ENCODE measurements at places on chromosomes 4 and X.

DNA sequence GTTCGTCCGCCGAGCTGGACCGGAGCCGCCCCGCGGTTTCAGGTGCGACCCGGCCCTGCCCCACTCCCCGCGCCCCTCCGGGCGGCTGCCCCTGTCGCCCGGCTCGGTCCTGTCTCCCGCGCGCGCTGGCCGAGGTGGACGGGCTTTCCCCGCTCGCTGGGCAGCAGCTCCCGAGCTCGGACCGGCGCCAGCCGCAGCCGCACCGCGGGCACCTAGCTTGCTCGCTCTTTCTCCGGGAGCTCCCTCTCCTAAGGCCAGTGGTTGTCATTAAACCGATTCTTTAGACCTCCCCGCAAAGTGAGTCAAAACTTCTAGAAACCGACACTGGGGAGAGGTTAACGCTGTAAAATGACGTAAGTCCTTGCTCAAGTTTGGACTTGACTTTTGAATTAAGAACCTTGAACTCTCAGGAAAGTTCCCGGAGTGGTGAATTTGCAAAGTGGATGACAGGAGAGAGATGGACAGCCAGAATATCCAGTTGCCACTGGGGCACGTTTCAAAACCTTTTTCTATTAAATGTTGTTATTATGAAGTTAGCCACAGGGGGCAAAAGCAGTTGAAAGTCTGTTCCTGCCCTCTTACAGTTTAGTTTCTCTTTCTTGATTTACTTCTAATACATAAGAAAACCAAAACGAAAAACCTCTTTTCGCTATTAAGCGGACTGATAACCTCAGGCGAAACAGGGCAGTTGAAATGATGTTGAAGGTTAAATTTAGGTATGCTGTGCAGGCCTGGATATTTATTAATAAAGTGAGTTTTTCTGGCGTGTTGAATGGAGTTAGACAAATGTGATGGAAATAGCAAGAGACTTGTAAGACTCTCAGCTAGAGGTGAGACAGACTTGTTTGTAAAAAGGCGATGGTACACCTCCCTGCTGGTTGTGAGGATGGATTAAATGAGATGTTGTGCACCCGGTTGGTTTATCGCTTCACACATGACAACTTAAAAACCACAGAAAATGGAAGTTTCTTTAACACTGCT is 847 bp downstream of the PI4K2B start:
- DNase-seq = peak; percentile 48

DNA sequence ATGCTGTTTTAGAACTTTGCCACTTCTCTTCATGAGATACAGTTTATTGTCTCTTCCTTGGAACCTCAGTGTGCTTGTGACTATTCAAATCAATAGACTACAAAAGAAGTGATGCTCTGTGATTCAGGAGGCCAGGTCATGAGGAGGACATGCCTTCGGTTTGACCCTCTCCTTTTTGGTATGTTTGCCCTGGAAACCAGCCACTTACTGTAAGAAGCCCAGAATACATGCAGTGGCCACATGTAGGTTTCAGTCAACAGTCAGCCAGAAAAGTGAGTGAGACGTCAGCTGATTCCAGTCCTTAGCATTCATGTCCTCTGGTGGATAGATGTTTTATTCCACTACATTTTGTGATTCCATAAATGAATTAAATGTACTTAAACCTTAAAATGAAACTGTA is 328.7 kb downstream of the PCDH18 start:
- DNase-seq = no peak

- DNase-seq = peak; percentile 14
Measured at GRCh38 chr4:825063-825970, 612 bp downstream of the CPLX1 start.

- peak; percentile 54 for DNase-seq
Measured at GRCh38 chrX:45274576-45274975, 73.9 kb upstream of the DIPK2B start.

- no peak for DNase-seq
Measured at GRCh38 chr4:114081783-114082182, 102.3 kb upstream of the ARSJ start.

DNA sequence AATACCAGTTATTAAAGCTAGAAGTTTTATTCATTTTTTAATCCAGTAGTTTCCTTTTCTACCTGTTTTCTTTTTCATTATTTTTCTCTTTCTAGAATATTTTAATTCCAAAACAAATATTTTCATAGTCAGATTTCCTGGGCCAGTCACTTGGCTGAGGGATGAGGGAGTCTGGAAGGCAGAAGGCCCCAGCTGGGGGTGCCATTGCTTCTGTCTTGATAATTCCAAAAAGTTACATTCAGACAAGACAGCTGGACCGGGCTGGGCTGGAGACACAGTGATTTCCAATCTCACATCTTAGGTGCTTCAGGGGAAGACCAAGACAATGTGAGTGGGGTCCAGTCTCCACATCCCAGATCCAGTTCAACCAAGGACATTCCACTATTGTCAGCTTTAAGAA is 263.5 kb downstream of the TMA16 start:
- no peak for DNase-seq

- no peak for DNase-seq
Measured at GRCh38 chr4:77282305-77282704, 125.3 kb downstream of the CCNG2 start.

- peak; percentile 40 for DNase-seq
Measured at GRCh38 chrX:28498658-28499057, 88.6 kb upstream of the IL1RAPL1 start.

- DNase-seq = no peak
Measured at GRCh38 chr4:44931720-44932119, 205.4 kb upstream of the GNPDA2 start.

DNA sequence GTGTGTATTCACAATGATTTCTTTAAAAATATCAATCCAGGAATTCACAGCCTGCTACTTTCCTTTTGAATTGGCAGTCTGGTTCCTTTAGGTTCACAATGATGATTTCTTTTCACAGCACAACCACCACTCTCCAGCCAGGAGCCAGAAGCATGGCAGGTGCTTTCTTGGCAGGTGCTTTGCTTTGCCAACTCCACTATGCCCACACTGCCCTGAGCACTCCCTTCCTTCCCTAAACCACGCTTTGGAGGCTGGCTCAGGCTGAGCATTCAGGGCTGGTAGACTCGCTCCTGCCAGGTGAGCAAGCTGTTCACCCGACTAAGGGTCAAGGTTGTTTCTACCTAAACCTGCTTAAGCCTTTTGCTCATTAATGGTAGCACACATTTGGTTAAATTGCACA is 184.5 kb downstream of the SH3KBP1 start:
- DNase-seq = no peak

- DNase-seq = peak; percentile 33
Measured at GRCh38 chr4:19927381-19927780, 324.3 kb upstream of the SLIT2 start.

- no peak for DNase-seq
Measured at GRCh38 chr4:42280327-42281095, 116.8 kb upstream of the SHISA3 start.

DNA sequence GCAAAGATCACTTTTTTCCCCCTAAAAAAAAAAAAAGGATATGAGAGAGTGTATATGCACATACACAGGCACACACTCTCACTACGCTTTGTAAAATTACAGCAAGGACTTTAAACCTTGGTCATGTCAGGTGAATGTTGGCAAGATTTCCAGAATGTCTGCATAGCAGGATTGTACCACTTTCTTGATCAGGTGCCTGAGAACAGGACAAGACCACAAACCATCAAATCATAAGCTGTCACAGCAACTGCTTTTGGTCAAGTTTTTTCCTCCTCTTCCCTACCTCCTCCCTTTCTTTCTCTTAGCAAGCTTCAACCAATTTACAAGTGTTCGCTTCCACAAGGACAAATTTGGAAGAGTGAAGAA is 15.3 kb downstream of the PPARGC1A start:
- DNase-seq = no peak

GRCh38 chr4:145935253-145936141 is 3.1 kb downstream of the ZNF827 start:
- no peak for DNase-seq

DNA sequence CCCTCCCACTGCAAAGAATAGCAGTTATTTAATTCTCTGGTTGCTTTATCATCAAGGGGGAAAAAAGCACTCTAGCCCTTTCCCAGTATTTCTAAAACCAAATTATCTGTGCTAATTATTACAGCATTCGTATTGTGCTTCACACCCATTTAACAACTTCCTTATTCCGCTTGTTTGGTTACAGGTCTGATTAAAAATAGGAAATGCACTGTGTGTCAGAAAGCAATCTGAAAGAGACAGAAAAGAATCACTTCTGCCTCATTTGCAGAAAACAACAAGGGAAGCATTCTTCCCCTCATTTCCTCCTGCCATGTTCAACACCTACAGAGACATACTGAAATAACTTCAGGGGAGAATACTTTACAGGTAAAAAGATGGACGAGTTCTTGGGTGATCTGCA is 114.9 kb upstream of the MAP3K15 start:
- no peak for DNase-seq

DNA sequence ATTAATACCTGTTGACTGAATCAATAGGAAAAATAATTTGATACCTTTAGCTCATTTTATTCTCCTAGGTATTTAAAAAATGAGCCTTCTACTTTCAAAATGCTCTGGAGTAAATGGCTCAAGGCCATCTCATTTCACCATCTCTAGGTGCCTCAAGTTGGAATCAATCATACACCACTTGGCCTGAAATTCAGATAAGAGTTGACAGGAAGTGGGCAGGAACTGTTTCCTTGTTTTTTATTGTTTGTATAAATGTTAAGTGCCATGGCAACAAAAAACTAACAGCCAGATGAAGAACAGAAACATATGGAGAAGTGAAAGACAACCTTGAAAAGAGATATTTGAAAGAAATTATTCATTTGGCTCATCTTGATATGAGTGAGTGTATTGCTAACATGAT is 12.4 kb downstream of the LIMCH1 start:
- peak; percentile 76 for DNase-seq

DNA sequence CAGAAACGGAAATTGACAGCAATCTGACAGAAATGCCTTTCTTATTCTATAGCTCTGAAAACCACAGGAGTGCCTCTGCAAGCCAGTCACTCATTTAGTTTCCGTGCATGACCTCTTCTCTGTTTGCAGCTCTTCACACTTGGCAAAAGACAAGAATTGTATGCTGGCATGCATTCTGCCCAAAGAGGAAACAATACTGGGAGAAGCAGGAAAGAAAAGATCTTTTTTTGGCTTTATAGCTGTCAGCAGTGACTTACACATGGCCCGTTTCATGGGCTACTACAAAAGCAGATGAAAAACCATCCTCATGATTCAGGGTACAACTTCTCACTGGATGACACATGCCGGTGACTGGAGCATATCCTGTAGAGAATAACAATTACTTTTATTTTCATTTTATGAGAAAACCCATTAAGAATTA is 249.4 kb downstream of the ADAMTS3 start:
- DNase-seq = no peak

DNA sequence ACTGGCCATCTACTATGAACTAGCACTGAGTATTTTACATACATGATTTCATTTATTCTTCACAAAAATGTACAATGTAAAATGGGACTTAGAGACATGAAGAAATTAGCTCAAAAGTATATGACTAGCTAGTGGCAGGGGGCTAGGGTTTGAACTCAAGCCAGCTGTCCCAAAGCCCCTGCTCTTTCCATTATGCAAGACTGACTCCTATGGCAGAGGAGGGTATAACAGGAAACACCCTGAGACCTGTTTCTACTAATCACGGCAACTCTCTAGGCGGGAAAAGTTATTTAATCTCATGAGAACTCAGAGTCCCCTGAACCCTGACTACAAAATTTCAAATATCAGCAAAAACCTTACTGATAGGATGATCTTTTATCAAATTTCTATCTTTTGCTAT is 150.6 kb downstream of the PRDM5 start:
- DNase-seq = no peak

- no peak for DNase-seq
Measured at GRCh38 chr4:70838204-70838603, 1.5 kb downstream of the GRSF1 start.

DNA sequence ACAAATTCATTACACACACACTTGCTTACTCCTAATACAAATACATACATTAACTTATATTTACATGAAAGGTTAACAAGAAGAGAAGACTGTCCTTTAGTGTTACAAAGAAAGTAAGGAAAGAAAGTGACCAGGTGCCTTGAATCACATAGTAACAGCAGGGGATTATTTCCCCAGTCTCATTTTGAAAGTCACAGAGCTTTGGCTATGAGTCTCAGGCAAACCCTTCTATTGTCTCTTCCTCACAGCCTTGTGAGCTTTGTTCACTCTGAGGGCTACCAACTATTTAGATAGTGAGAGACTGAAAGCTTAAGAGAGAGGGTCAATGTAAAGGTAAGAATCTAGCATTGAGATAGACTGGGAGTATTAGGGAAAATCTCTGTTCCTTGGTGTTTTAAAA is 161.6 kb downstream of the NPNT start:
- DNase-seq = no peak

GRCh38 chr4:40846532-40846931 is 96.8 kb downstream of the NSUN7 start:
- DNase-seq = no peak

All from NCI-H226 (cell line).